GM20000 (cell line): ENCODE measurements at places on chromosomes 2 and 18.
A peak's percentile ranks its signal among the peaks of the same experiment; 100 is the strongest.

DNA sequence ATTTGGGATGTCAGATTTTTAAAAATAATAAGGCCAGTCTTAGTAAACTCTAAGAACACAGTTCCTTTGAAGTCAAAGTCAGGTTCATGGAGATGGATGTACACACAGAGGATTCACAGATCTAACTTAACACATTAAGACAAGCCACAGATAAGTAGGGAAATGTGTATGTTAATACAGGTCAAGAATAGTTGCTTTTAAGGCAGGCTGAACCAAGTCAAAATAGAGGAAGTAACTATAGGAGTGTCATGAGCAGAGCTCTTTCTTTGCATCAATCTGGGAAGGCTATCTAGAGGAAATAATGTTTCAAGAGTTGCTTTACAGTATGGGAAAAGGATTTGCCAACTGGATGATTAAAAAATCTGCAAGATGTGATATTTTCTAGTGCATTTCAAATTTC is 128.0 kb upstream of the FBXO11 start:
- DNase-seq, result no peak

DNA sequence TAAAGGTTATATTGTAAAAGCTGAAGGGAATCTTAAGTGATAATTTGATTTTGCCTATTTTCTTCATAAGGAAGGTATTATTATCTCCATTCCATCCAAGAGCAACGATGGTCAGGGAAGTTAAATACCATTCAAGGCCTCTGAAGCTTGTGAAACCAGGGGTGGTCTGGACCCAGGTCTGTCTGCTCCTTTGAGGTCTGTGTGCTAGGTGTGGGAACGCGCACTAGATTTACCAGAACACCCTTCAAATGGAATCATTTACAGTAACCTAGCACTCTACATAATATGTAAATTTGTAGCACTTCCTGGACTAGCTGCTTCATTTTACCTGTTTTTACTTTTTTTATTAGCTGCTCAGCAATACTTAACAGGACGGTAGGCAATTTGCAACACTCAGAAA is 6.4 kb upstream of the TRIB2 start:
- DNase-seq, result no peak

- DNase-seq, result peak; percentile 67
Measured at GRCh38 chr18:46343931-46344372, 239.8 kb downstream of the HAUS1 start.

- DNase-seq, result no peak
Measured at GRCh38 chr2:151007365-151007764, 254.3 kb downstream of the RBM43 start.

DNA sequence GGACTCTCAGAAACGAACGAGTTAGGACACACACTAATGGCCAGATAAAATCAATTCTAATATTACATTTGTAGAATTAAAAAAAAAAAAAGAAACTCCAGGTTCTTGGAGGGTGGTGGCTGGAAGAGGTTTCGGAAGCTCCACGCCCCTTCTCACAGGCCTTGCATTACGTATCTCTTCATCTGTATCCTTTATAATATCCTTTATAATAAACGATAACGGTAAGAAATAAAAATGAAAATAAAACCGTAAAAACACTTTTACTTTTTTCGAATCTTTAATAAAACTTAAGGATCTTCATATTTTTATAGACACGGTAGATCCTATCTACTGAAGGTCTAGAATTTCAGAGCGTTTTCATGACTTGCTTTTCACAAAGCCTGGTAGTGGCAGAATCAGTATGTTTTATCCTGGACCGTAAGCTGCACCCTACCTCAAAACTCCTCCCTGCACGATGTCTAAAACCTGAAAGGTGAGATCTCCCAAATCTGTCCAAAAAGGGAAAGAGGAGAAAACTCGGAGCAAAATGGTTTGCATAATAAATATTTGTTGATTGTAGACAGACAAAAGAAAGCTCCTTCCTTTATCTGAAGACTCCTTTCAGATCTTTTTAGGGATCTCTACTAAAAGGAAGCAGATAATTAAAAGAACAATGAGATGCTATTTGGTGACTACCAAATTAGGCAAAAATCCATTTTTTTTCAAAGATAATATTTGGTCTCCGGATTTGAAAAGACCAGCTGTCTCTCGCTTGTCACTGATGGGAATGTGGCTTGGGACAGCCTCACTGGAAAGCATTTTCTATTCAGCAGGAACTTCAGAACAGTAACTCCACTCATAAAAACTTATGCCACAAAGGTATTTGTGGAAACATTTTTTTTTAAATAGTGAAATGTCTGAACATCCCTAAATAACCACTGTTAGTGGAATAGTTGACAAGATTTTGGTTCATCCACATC is 2.0 kb upstream of the CXCR4 start:
- no peak for DNase-seq

- DNase-seq, result no peak
Measured at GRCh38 chr18:54848121-54848520, 19.8 kb downstream of the RAB27B start.

GRCh38 chr18:26777351-26778053 is 88.0 kb downstream of the AQP4 start:
- DNase-seq, result no peak

DNA sequence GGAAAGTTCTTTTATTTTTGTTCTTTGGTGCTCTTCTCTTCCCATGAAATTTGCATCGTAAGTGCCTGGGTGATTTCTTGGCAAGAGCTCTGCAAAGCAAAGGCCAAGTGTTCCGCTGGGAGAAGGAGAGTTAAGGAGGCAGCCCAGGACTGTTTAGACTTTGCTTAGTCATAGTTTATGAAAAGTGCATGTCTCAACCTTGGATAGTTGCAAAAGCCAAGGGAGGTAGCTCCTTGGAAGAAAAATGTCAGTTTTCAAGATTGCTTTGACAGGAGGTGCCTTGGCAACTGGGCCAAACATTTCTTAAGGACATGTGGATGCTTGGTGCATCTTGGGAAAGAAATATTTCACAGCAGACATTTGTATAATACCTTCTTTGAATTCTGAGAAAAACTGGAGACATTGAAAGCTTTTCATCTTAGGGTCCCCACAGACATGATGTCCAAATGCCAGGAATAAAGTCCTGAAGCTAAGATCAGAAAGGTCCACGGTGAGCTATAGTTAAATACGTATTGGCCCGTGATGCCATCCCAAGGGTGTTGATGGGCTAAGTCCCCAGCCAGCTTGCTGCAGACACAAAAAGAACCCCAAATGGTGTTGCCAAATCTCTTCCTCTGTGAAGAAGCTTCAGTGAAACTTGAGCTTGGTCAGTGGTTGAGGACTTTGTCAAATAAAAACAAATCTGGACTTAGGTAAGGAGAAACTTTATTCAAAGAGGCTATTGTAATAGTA is 96.3 kb upstream of the THUMPD2 start:
- DNase-seq, result no peak

DNA sequence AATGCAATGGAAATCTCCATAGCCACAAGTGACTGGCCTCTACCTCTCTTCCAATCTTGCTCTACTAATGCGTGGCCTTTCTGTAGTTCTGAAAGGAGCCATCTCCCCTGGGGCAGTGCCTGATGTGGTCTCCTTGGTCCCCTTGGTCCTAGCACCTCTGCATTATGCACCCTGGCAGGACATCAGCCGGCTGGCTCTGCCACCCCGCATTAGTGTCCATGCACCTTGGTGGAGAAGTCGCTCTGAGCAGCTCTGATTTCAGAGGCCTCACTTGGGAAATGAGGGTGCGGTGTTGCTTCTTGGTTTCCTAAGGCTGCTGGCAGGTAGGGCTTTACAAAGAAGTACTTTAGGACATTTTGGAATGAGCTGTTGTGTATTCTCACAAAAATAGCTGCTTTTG is 317.9 kb downstream of the GBX2 start:
- no peak for DNase-seq

- DNase-seq, result no peak
Measured at GRCh38 chr2:134372141-134372540, 118.3 kb downstream of the MGAT5 start.

DNA sequence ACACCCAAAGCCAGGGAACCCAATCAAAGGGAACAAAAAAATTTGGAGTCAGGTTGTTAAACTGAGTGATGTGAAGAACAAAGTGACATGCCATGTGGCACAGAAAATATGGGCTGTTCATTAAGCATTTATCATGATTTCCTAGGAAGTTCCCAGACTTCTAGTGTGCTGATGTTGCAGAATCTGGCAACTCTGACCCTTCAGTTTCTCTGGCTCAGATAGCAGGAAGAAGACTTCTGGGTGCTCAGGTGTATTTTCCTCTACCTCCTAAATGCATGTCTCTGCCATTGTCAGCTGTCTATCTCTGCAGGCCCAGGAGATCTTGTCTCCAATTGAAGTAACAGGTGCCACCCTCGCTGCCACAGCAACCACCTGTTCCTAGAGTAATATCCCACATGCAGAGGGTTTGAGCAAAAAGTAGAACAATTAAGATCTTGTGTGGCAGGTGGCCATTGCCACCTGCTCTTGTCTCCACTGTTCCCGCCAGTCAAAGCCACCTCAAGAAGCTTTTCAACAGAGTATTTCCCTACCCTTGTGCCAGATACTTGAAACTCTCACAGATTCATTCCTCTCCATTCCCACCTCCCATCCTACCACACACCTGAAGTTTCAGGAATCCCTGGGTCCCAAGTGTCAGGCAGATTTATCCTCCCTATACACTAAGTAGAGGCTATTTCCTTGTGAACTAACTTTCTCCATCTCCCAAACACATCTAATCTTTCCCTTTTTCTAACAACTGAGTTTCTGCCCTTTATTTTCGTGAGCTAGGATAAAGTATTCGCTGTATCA is 533.7 kb upstream of the CHAC2 start:
- no peak for DNase-seq

DNA sequence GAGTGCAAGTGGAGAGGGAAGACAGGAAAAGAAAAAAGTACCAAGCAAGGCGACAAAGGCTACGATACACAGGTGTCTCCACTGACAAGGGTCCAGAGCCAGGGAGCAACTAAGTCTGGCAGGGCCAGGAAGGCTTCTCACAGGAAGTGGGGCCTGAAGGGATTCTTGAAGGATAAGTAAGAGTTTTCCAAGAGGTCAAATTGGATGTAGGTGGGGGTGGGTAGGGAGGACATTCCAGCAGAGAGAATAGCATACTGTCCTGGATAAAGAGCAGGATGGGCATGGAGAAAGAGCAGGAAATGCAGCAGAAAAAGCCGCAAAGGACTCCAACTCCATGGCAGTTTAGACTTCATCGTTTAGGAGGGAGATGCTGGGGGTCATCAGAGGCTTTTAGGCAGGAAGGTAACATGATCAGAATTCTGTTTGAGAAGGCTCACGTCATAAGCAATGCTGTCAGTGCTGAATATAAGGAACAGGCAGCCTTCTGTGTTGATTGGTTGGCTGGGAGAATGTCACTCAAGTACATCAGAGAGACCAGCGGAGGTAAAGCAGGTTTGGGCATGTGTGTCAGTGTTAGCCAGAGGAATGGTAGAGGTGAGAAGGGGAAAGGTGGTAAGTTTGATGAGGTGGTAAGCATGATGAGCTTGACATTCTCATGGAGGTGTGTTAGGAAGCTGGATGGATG is 35.1 kb downstream of the ARHGAP25 start:
- DNase-seq, result no peak

- DNase-seq, result no peak
Measured at GRCh38 chr2:109258905-109259540, 130.0 kb downstream of the SH3RF3 start.

- DNase-seq, result no peak
Measured at GRCh38 chr2:229425598-229425997, 154.5 kb upstream of the PID1 start.

GRCh38 chr18:74610051-74610615 is 12.5 kb downstream of the ZNF407 start:
- no peak for DNase-seq

DNA sequence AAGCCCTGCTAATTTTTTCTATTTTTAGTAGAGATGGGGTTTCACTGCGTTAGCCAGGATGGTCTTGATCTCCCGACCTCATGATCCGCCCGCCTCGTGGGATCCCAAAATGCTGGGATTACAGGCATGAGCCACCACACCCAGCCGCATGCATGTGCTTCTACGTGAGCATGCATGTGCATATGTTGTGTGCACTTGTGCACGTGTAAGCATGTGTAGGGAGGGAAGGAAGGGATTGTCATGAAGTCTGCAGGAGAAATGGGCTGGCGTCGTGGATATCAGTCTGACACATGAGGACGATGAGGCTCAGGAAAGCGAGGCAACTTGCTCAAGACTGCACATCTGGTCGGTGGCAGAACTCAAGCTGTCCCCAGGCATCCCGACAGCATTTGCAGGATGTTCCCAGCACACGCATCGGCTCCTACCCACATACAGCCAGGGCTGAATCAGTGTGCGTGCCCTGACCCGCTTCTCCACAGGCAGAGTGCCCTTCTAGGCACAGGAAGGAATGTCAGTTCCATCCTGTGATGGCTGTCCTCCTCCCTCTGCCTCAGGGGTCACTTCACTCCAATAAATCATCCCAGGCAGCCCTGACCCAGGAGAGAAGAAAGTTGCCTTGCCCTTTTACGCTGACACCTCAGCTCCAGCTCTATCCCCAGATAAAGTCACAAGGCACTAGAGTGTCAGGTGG is 49.9 kb upstream of the SLC14A2 start:
- DNase-seq, result no peak

- no peak for DNase-seq
Measured at GRCh38 chr2:132479155-132479554, 62.5 kb downstream of the GPR39 start.

DNA sequence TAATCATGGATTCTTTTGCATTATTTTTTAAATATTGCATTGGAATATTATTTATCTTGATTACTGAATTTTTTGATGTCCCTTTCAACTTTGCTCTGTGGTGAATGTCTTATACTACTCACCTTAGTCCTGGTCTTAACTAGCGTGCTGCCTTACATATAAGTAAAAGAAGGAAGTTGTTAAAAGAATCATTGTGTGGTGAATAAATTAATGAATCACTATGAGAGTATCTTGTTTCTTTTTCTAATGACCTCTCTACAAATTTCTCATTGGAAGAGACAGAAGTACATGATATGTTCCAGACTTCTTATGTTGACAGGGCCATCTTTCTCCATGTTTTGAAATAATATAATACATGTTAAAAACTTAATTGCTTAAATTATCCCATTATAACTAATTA is 432.6 kb upstream of the MMADHC start:
- no peak for DNase-seq

DNA sequence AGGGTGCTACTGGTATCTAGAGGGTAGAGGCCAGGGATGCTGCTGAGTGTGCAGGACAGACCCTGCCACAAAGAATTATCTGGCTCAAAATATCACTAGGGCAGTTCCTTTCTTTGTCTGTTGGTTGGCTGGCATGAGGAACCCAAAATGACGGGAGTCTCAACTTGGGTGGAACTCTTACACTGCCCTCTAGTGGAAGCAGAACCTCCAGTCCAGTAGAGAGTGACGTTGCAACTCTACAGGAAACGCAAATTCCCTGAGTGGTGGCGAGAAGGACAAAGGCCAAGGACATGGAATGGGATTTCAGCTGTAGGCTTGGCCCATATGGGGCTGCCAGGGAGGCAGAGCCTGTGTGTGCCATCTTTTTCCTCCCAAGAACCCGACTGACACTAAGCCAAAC is 47.1 kb downstream of the COPS8 start:
- peak; percentile 43 for DNase-seq

DNA sequence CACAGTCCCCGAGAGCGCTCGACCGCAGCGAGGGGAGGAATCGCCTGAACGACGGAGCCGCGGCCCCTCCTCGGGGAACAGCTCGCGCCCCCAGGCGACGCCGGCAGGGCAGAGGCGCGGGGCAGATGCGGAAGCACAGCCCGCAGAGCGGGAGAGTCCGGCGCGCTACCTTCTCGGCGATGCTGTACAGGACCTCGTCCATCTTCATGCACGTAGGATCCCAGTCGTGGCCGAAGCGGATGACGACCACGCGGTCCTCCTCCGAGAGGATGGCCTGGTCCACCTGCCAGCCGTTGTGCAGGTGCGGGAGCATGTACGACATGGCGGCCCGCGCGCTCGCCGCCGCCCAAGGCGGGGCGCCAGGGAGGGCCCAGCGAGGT is 302 bp downstream of the TXNL4A start:
- DNase-seq, result peak; percentile 85
